Adrenal gland (tissue), 19 donors: ENCODE measurements at places on chromosomes 1 and 21. TPM values are rescaled to one million over a fixed set of nuclear protein-coding genes. Genes with fewer than 3 reads are reported as not detected.

DNA sequence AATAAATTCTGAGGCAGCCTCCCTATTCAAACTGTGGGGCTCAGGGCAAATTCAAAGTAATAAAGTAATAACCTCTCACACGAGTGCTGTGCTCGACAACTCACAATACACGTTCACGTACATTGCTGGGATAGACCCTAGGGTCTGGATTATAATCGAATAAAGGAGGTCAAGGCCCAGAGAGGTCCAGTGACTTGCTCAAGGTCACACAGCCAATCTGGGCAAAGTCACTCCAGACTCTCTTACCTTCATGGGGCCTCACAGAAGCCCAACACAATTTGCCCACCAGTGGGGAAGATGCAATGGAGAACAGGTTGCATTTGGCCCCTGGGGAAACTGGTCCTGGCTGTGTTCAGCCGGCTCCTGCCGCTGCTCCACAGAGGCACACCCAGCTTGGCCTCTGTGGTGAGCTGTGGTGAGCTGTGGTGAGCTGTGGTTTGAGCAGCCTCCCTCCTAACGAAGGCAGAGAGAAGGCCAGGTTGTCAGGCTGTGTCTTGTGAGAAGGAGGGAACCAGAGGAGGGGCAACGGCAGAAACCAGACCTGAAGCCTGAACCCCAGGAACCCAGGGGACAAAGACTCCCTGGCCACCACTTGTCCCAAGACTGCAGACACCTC is 35.1 kb downstream of the NUAK2 start:
- DNase-seq: no peak
- H3K36me3 ChIP-seq: no peaks in the 10 kb centered on the region
- no peaks in the 10 kb centered on the region for H3K27me3 ChIP-seq
- no peak overlapping the region for H3K27ac ChIP-seq

DNA sequence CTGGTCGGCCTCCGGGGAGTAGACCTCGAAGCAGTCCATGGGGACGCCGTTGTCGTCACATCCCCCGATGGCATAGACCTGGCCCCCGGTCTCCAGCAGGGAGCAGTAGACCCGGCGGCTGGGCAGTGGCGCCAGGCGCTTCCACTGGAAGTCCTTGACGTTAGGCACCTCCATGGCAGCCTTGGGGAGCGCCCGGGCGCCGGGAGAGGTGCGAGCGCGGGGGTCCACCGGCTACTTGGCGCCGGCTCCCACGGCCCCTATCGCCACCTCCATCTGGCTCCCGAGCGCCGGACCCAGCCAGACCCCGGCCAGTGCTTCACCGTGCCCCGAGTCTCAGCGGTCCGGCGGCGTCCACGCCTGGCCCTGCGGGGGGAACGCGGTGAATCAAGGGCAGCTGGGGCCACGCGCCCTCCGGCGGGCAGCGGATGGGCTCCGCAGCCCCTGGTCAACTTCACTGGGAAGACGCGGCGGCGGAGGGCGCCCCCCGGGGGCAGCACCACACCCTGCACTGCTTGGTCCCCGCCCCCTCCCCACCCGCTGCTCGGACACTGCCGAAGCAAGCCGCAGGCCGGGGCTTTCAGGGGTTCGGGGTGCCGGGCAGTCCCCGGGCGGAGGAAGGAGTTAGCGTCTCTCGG is 13.2 kb downstream of the KLHDC8A start:
- H3K27me3 ChIP-seq: peaks cover 6% of the 10 kb centered on the region
- H3K4me3 ChIP-seq: no peak overlapping the region
- H3K27ac ChIP-seq: no peak overlapping the region
- no peaks in the 10 kb centered on the region for H3K36me3 ChIP-seq
- peak; percentile 38 for DNase-seq

- no peaks in the 10 kb centered on the region for H3K27me3 ChIP-seq
- H3K4me3 ChIP-seq: no peak overlapping the region
- H3K36me3 ChIP-seq: no peaks in the 10 kb centered on the region
- no peak for DNase-seq
- no peak overlapping the region for H3K27ac ChIP-seq
These were observed 16.9 kb downstream of the TCEANC2 start for GRCh38 chr1:54070171-54070837.

Gene OR2T34
- not detected for total RNA-seq

Gene PTGFR
- total RNA-seq: 4.6 TPM

Gene EDARADD
- 0.39 TPM for total RNA-seq

Gene GSTM3
- total RNA-seq: 105 TPM

DNA sequence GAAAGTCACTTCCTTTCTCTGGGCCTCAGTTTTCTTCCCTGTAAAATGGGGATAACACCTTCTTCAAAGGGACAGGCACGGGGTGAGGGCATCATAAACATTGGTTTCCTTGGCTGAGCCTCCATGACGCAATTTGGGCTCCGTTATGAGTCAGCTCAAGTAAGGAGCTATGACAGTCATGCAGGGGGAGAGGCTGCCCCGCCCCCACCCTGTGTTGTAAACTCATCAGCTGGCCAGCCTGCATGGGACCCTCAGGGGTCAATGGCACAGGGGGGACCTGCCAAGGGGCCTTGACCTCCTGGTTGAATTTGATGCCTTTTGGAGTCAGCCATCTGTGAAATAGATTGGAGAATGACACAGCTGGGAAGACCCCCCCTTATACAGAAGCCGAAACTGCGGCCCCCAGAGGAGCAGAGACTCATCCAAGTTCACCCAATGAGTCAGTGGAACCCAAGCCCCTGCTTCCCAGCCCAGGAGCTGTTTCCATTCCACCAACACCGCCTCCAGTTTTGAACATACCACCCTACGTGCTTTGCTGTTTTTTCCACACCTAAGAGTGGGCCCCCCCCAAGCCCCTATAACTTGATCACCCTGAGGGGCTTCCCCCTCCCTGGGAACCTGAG is 36.8 kb upstream of the RUNX3 start:
- no peaks in the 10 kb centered on the region for H3K4me1 ChIP-seq
- peak; percentile 49 for DNase-seq

Gene SAMD13
- total RNA-seq: 2.0 TPM

GRCh38 chr1:218771931-218772330 is 401.7 kb upstream of the LYPLAL1 start:
- no peaks in the 10 kb centered on the region for H3K27me3 ChIP-seq
- H3K4me3 ChIP-seq: no peak overlapping the region
- H3K36me3 ChIP-seq: no peaks in the 10 kb centered on the region
- H3K27ac ChIP-seq: no peak overlapping the region

Gene GIPC2
- 13.8 TPM for total RNA-seq

- H3K4me3 ChIP-seq: no peak overlapping the region
- H3K27ac ChIP-seq: no peak overlapping the region
- no peaks in the 10 kb centered on the region for H3K36me3 ChIP-seq
- no peaks in the 10 kb centered on the region for H3K27me3 ChIP-seq
- H3K4me1 ChIP-seq: no peaks in the 10 kb centered on the region
- DNase-seq: no peak
These were observed 72.8 kb downstream of the DMRTA2 start for GRCh38 chr1:50350421-50350820.

DNA sequence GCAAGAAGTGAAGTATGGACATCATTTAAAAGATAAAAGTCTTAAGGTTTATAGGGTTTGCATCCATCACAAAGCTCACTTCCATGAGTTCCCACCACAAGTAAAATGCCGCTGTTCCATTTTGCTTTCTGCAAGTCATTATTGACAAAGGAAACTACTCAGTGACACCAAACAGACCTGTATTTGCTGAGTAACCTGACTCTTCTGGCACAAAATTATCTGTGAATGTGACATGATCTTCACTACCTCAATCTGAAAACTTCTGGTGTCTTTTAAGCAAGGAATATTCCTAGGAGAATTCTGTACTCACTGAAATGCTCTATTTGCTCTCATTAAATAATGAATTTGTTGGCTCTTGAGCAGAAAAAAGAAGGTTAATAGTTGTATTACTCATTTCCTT is 1077.4 kb upstream of the ADGRL4 start:
- no peak for DNase-seq
- no peak overlapping the region for H3K4me3 ChIP-seq
- no peak overlapping the region for H3K27ac ChIP-seq
- H3K36me3 ChIP-seq: no peaks in the 10 kb centered on the region

Gene CCDC185
- not detected for total RNA-seq

GRCh38 chr1:164926107-164926506 is 367.1 kb downstream of the PBX1 start:
- H3K27me3 ChIP-seq: no peaks in the 10 kb centered on the region
- no peaks in the 10 kb centered on the region for H3K36me3 ChIP-seq
- H3K4me3 ChIP-seq: no peak overlapping the region
- no peak for DNase-seq
- no peak overlapping the region for H3K27ac ChIP-seq

GRCh38 chr1:242349636-242350035 is 174.9 kb downstream of the PLD5 start:
- DNase-seq: no peak
- no peaks in the 10 kb centered on the region for H3K27me3 ChIP-seq
- H3K4me3 ChIP-seq: no peak overlapping the region
- no peak overlapping the region for H3K27ac ChIP-seq
- no peaks in the 10 kb centered on the region for H3K36me3 ChIP-seq
- H3K4me1 ChIP-seq: no peaks in the 10 kb centered on the region

GRCh38 chr21:45104560-45104959 is 30.2 kb downstream of the ADARB1 start:
- peak; percentile 38 for DNase-seq
- no peak overlapping the region for H3K27ac ChIP-seq
- no peak overlapping the region for H3K4me3 ChIP-seq
- no peaks in the 10 kb centered on the region for H3K27me3 ChIP-seq

DNA sequence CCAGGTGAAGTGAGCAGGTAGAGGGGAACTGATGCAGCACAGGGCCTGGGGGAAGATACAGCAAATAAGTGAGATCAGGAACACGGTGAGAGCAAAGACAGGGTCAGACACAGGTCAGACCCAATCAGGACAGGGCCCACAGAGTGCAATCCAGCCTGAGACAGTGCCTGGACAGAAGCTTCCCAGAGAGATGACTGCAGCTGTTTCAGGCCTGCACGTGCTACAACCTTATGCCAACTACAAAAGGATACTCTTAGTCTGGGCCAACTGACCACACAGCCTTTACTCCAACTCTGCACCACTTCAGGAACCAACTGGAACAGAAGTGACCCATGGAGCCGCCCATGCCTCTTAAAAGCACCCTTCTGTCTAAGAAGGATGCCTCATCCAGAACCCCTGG is 228.0 kb downstream of the TOMM20 start:
- H3K27ac ChIP-seq: no peak overlapping the region
- H3K36me3 ChIP-seq: no peaks in the 10 kb centered on the region
- H3K27me3 ChIP-seq: no peaks in the 10 kb centered on the region
- no peak overlapping the region for H3K4me3 ChIP-seq
- DNase-seq: no peak
- peaks cover 12% of the 10 kb centered on the region for H3K4me1 ChIP-seq

DNA sequence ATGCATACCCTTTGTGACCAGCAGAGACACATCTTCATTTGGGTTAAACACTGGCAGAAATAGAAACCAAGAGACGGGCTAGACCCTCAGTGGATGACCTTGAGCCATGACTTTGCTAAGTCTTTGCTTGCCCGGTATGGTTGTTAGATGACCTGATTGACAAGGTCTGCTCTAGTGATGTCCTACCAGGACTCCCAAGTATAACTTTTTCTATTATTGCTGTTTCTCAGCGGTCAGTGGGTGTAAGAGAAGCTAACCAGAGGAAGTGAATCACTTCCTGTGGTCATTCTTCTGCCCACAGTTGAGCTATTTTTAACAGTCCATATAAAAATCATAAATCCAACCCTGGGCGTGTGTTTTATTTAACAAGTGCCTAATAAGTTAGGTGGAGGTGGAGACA is 126.2 kb upstream of the ETS2 start:
- DNase-seq: no peak
- peaks cover 12% of the 10 kb centered on the region for H3K4me1 ChIP-seq
- peaks cover 30% of the 10 kb centered on the region for H3K27me3 ChIP-seq
- no peak overlapping the region for H3K4me3 ChIP-seq
- no peaks in the 10 kb centered on the region for H3K36me3 ChIP-seq
- H3K27ac ChIP-seq: no peak overlapping the region

GRCh38 chr1:160197231-160197630 is 6.9 kb downstream of the CASQ1 start:
- no peak overlapping the region for H3K4me3 ChIP-seq
- H3K36me3 ChIP-seq: no peaks in the 10 kb centered on the region
- H3K27me3 ChIP-seq: no peaks in the 10 kb centered on the region
- no peak for DNase-seq

GRCh38 chr1:199612976-199613774 is 414.3 kb upstream of the NR5A2 start:
- DNase-seq: no peak
- H3K27me3 ChIP-seq: no peaks in the 10 kb centered on the region
- H3K4me3 ChIP-seq: no peak overlapping the region
- no peak overlapping the region for H3K27ac ChIP-seq
- H3K4me1 ChIP-seq: no peaks in the 10 kb centered on the region

GRCh38 chr1:199747984-199748383 is 279.5 kb upstream of the NR5A2 start:
- H3K4me1 ChIP-seq: no peaks in the 10 kb centered on the region
- H3K27ac ChIP-seq: no peak overlapping the region
- no peaks in the 10 kb centered on the region for H3K27me3 ChIP-seq
- DNase-seq: no peak
- no peak overlapping the region for H3K4me3 ChIP-seq

Gene DMBX1
- not detected for total RNA-seq

- H3K4me1 ChIP-seq: no peaks in the 10 kb centered on the region
- no peak overlapping the region for H3K4me3 ChIP-seq
- no peaks in the 10 kb centered on the region for H3K27me3 ChIP-seq
- no peak for DNase-seq
These were observed 262.1 kb upstream of the LRRC7 start for GRCh38 chr1:69305621-69306020.

Gene CNN3
- 404 TPM for total RNA-seq

Gene CD1E
- 0.50 TPM for total RNA-seq

DNA sequence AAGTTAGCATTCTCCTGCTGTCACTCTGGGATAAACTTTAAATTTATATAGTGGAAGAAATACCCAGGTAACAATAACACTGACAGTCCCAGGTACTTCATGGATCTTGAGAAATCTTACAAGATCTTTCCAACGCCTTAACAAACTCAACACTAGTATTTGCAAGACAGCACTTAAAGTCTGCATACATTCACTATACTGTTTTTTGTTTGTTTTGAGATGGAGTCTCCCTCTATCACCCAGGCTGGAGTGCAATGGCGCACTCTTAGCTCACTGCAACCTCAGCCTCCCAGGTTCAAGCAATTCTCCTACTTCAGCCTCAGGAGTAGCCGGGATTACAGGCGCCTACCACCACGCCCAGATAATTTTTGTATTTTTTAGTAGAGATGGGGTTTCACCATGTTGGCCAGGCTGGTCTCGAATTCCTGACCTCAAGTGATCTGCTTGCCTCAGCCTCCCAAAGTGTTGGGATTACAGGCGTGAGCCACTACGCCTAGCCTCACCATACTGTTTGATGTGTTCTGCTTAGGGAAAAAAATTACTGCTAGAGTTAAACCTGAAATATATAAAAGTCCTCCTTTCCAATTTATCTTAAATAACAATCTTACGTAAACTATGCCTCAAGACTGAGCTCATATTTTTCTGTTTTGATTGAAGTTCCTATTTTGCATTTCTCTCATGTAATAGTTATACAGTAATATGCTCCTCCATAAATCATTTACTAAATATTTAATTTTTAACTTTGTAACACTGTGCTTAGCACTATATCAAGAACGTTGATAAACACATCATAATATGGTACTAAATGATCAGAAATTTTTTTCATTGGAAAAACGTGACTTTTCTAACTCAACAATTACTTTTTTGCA is 17.5 kb downstream of the EYA3 start:
- H3K27me3 ChIP-seq: no peaks in the 10 kb centered on the region
- DNase-seq: no peak
- H3K4me3 ChIP-seq: no peak overlapping the region
- H3K27ac ChIP-seq: no peak overlapping the region

Gene NT5C1A
- 2.3 TPM for total RNA-seq

GRCh38 chr21:33018707-33019465 is 6.8 kb upstream of the OLIG2 start:
- no peaks in the 10 kb centered on the region for H3K36me3 ChIP-seq
- H3K4me3 ChIP-seq: no peak overlapping the region
- H3K4me1 ChIP-seq: peaks cover 13% of the 10 kb centered on the region
- no peak for DNase-seq
- no peak overlapping the region for H3K27ac ChIP-seq

Gene NMNAT1
- 13.3 TPM for total RNA-seq
